Stimulated activated CD8-positive, alpha-beta memory T cell treated with anti-CD3 and anti-CD28 coated beads, Interleukin-7, amount 100 ng/mL, for 48 hours (primary cell): ENCODE measurements at places on chromosomes 11 and 22.

DNA sequence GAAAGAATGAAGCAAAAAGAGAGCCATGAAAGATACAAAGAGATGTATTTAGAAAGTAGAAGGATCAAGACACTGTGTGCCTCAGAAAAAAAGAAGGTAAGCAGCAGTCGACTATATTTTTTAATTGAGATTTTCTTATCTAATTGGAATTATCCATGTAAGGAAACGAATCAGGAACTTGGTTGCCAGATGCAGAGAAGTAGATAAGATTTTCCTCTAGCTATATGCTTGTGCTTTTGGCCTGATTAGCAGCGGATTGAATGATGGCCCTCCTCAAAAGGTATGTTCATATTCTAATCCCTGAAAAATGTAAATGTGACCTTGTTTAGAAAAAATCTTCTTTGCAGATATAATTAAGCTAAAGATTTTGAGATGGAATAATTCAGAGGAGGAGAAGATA, 43.9 kb upstream of the CARD18 start:
- no peak for DNase-seq

- no peak for DNase-seq
These were observed 26.6 kb downstream of the A4GALT start for GRCh38 chr22:42693763-42694683.

DNA sequence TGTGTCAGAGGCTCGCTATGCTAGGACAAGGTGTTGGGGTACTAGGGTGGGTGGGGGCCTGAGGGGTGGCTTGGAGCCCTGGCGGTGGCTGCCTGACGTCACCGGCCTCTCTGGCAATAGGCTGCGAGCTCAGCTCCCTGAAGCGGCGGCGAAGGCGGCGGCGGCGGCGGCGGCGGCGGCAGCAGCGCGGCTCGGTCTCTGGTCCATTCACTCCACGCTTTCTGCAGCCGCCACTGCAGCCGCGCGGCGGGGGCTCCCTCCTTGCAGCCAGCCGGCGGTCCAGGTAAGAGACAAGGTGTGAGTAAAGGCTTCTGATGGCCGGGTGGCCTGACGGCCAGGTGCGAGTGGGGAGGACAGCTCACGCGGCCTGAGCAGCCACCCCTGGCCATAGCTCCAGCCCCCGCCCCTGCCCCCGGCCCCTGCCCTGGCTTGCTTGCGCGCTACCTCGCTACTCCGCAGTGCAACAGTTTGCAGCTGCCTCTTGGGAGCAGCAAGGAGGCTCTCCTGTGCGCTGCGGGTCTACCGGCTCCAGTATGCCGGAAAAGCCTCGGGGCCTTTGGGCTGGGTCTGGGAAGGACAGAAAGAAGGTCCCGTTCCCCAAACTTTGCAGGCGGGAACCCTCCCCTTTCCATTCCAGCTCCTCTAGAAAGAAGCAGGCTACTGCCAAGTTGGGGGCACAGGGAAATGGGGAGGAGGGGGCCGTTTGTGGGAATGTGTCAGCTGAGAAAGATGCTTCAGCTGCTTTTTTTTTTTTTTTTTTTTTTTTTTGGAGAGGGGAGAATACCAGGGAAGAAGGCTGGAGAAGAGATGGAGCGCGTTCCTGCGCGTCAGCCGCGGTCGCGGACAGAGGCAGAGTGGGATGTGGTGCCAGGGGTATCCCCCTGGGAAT, at the start of gene C11orf87:
TSS of gene C11orf87 (plus strand) at position 210 of the 889 bp plus-strand sequence. CDS start 1,444 bp downstream, outside the sequence.
- no peak for DNase-seq

DNA sequence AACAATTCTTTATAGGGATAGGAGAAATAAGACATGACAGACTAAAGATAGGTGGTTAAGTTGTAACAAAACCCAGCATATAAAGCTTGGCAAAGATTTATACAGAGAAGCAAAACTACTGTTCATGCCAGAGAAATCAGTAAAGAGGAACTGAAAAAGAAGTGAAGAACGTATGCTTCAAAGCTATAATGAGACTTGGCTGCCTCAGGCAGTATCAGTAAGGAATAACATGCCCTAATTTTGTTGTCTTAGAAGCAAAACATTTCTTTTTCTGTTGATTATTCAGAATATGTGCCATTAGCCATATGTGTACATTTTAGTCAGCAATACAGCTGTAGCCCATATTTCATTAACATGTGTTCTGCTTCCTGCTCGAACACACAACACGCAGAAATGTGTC, 403.2 kb downstream of the NELL1 start:
- no peak for DNase-seq

- no peak for DNase-seq
These were observed 15.6 kb downstream of the SYNGR1 start for GRCh38 chr22:39365492-39365780.

GRCh38 chr11:74443071-74443864, 24.1 kb downstream of the KCNE3 start:
- DNase-seq, result no peak

GRCh38 chr11:111520560-111520959, 6.0 kb downstream of the HOATZ start:
- DNase-seq, result no peak

DNA sequence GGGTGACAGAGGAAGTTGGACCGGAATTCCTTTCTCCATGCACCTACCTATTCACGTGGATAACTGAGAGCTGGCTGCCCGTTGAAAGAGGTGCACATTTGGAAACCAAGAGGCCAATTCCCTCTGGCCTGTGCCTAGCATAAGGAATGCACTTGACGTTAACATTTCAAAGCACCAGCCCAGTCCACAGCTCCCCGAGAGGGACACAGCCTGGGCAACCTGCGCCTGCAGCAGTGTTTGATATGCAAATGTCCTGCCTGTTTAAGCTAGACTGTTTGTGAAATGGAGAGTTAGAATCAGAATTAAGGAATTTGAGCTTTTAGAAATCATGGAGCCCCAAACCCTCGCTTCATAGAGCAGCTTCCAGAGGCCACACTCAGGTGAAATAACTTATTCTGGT, 126.1 kb downstream of the DSCAML1 start:
- no peak for DNase-seq
